Vagina (tissue), 2 donors: ENCODE measurements at places on chromosomes 12 and 14. TPM values are rescaled to one million over a fixed set of nuclear protein-coding genes. Genes with fewer than 3 reads are reported as not detected.

FKBP3 gene
- total RNA-seq, result 37.1 TPM

DNA sequence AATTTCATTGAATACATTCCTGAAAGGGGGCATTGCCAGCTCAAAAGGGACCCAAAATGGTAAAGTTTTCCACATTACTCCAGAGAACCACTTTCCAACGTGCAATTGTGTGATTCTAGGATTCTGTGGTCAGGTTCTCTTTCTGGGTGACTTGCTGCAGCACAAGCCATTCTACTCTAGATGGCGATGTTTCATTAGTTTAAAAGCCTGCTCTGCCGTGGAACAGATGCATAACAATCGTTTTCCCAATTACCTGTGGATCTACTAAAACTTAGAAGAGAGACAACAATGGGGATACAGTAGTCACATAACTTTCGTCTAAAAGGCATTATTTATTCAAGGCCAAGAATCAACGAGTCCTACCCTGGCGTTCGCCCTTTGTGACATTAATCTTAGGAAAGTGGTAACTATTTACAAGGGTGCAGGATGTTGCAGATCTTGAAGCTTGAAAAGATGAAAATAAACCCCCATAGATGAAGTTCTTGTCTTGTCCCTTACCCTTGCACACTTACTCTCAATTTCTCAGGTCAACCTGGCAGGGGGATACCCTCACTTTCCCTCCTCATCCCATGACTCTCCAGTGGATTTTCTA lies 400.9 kb downstream of the SNAPC1 start:
- DNase-seq, result no peak

DPPA3 gene
- not detected for total RNA-seq

- no peak for DNase-seq
Measured at GRCh38 chr12:1829306-1829900, 9.0 kb downstream of the LRTM2 start.

DNA sequence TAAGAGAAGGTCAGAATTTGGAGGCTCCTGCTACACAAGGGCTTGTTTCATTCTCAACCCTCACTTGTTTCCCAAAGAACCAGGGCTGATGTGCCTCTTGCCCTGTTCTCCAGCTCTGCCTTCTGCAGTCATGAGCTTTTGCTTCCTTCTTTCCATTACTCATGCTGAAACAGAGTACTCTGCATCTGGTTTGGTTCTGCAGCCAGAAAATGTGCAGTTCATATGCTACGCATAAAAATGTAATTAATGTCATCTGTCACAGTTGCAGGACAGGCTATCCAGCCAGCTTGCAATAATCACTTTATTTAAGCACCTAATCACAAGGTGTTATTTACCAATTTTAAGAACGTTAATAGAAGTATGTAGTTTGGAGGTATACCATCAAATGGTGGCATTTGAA lies 150.2 kb downstream of the SRGAP1 start:
- DNase-seq, result no peak

DNA sequence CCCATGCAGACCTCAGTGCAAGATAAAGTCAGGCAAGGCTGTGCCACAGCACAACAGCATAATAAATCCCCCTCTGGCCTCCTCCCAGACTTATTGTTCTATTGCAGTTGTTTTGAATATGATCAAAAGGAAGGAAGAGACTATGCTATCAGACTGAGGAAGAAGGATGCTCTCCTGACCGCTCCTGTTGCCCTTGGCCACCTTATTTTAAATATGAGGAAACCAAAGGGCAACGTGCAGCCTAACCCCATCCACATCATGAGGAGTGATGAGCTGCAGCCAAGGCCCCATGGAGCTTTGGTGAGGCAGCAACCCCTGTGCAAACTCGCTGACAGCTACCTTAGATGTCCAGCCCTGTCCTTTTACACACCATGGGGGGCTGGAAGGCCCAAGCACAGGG lies 291.7 kb downstream of the ZFP36L1 start:
- DNase-seq, result no peak

DNA sequence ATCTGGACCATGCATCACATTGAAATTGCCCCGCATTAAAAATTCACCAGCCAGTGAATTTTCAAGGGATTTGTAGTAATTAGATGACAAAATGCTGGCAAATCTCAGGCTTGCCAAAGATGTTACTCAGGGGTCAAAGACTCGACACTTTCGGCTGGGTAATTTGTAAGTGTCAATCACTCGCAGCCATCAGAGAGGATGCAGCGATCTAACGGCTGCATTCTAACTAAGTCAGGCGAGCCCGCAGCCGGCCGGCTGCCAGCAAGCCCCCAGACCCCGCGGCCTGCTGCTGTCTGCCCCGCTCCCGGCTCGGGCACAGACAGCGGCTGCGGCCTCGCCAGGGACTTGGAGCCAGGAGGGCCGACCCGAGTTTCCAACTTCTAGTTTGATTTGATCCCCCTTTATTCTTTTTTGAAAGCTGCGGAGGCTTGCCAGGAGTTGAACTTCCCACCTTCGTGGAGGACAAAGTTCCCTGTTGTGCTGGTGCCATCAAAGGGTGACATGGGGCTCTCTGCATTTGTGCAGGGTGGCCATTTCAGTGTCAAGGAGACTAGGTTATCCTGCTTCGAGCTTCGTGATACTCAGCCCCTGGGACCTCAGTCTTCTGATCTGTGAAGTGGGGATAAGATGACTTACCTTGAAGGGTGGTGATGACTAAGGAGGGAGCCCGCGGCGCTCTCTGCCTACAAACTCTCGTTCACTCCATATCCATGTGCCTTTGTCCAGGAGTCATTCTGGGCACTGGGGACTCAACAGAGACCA lies 169.9 kb downstream of the RBM19 start:
- no peak for DNase-seq

- no peak for DNase-seq
Measured at GRCh38 chr14:47226877-47227520, 448.4 kb downstream of the MDGA2 start.

GRCh38 chr14:20807304-20808161 lies 4.9 kb upstream of the RNASE1 start:
- no peak for DNase-seq

TMBIM4 gene
- 98.7 TPM for total RNA-seq

GPRC5D gene
- not detected for total RNA-seq

GRCh38 chr12:49567302-49567610 lies 686 bp downstream of the MCRS1 start:
- DNase-seq, result no peak

GRCh38 chr12:3673981-3674708 lies 78.8 kb downstream of the CRACR2A start:
- DNase-seq, result no peak

VSX2 gene
- total RNA-seq, result not detected

- no peak for DNase-seq
Measured at GRCh38 chr14:53035336-53036210, 84.7 kb upstream of the FERMT2 start.

GRCh38 chr12:2963154-2963759 lies 4.1 kb downstream of the TEAD4 start:
- DNase-seq, result no peak

MYO1H gene
- not detected for total RNA-seq

PZP gene
- not detected for total RNA-seq

- DNase-seq, result no peak
Measured at GRCh38 chr12:125089083-125089482, 23.8 kb downstream of the AACS start.

- DNase-seq, result no peak
Measured at GRCh38 chr12:63977441-63977840, 132.9 kb downstream of the SRGAP1 start.

TRMT5 gene
- total RNA-seq, result 2.9 TPM

PMCH gene
- not detected for total RNA-seq

AVPR1A gene
- 9.8 TPM for total RNA-seq

DNA sequence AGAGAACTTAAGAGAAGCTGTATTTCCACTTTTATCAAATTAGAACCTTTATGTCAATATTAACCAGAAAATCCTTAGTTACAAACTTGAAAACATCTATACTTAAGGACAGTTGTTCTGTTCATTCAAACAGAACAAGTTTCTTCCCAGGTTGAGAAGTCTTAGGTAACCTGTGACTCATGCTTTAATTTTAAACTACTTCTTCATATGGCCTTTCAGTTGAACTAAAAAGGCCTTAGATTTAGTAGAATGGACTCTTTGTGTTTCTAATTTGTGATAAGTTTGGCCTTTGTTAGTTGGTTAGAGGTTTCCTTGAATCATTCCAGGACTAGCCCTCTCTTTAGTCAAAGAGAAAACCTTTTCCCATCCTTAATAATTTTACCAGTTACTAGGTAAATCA lies 274.2 kb downstream of the FUT8 start:
- no peak for DNase-seq

DNA sequence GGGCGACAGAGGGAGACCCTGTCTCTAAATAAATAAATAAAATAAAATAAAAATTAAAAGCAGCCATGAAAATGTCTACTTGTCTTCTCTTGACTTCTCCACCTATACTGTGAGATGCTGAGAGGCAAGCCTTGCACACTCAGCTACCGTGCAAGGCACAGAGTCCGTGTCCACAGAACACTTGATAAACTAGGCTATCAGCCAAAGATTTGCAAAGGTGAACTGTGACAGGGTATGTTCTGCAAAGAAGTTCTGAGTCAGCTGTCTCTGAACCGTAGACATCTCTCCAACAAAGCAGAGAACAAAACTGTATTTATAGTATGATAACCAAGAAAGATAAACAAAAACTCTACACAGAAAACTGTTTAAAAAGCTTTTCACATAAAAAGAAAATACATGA lies 35.5 kb downstream of the STXBP6 start:
- DNase-seq, result no peak

DNA sequence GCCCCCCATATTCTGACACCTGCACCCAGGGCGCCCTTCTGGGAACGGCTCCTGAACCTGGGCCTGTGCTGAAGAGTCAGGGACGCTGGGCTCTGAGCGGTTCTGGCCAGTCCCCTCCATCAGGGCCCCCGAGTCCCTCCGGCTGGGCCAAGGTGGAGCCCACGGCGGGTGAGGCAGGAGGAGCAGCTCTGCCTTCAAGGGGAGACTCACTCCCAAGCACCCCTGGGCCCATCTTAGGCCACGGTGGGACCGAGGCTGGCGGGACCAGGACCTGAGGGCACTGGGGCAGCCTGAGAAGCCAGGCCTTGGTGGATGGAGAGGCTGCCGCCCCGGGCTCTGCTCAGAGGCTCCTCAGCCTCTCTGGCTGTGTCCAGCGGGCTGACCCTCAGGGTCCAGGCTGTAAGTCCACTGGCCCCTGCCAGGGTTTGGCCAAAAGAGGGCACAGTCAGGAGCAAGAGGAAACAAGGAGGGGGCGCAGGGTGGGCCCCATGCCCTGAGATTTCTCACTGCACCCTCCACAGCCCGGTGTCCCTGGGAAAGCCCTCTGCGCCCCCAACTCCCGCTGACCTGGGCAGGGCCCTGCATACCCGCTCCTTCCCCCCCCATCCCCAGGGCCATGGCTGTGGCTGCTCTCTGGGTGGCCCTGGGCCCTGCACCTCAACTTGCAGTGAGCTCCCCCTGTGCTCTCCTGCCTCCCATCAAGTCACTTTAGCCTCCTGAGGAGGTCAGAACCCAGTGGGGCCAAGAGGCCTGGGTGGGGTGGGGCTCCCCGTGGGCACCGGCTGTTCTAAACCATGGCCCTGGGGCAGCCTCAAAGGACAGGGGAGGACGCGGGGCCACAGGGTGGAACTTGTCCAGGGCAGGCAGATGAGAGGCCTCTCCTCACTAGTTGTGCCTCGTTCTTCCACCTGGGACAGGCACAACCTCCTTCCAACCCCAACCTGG lies 266.4 kb upstream of the SFSWAP start:
- DNase-seq, result no peak

LRP1 gene
- total RNA-seq, result 477 TPM

MUCL1 gene
- not detected for total RNA-seq

DNA sequence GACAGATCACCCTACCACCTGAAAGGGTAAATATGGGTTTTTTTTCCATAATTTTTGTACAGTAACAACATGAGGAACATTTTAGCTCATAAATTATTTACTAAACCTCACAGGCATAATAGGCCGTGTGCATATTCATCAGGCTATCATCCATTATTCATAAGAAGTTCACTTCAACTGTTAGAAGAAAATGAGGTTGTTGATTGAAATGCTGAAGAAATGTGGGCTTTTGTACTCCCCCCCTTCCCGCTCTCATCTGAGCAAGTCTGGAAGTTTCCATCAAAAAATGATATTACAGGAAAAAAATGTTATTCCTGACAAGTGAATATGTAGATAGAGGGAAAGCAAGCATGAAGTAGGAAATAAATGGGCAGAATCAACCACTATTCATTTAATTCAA lies 7.9 kb upstream of the POU6F1 start:
- no peak for DNase-seq

SENP1 gene
- total RNA-seq, result 21.4 TPM

NAP1L1 gene
- 318 TPM for total RNA-seq

FAM90A1 gene
- not detected for total RNA-seq

GRCh38 chr14:101622251-101623076 lies 61.2 kb downstream of the DIO3 start:
- DNase-seq, result no peak

- no peak for DNase-seq
Measured at GRCh38 chr14:91754185-91754584, 22.3 kb upstream of the CATSPERB start.

DNA sequence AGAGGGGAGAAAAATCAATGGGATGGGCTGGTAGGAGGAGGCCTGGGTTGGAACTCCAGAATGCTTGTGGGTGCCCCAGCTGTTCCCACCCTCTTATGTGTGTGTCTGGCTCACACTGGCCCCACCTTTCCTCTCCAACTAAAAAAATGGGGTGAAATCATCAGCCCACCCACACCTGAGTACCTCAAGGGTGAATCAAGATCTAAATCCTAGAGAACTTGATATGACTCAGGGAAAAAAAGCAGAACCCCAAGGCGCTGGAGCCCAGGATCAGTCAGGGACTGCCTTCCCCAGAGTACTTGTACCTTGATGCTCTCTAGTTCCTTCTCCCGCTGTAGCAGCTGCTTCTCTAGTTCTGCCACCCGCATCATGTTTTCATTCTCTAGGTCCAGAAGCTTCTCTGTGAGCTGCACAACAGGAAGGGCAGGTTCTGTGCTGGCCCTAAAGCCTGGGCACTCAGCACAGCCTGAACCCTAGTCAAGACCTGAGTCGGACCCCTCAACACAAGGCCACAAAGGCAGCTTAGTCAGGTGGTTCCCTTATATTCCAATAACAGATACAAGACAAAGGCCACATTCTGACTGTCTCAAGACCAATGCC lies 29.7 kb downstream of the PRPF40B start:
- no peak for DNase-seq

OASL gene
- total RNA-seq, result 0.98 TPM

WNT5B gene
- 7.6 TPM for total RNA-seq

GRCh38 chr12:122732170-122732569 lies 1.5 kb upstream of the HCAR1 start:
- no peak for DNase-seq

ALG10 gene
- 6.1 TPM for total RNA-seq

TSHR gene
- not detected for total RNA-seq

DNA sequence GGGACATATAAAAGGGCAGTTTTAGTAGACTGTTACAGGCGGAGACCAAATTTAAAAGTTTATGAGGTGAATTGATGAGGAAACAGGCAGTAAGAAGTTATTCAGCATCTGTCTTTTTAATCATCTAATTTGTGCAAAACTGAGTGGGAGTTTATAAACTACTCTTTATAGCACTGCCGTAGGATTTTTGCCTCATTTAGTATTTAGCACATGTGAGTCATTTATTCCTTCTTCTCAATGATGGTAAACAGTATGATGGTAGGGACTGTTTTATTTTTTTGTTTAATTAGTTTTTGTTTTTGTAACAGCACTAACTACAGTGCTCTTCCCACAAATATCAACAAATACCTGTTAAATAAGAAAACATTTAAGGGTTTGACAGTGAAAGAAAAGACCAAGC lies 20.6 kb downstream of the TOGARAM1 start:
- no peak for DNase-seq
